ENCODE measurements at places on chromosomes 6 and 20.

DNA sequence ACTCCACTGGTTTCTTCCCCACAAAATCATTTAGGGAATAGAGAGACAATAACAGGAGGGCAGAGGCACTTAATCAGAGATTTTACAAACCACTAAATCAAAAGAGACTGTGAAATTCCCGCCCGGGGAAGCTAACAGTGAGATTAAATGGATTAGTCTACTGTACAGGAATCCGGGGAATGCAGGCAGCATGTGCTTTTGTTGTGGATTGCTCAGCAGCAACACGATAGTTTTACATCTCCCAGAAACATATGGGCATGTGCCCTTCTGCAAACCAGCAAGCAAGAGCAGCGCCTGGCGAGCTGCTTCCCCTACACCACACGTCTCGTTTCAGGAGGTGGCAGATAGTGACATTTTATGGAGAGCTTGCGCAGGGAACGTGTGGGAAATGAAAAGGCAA lies 382.3 kb downstream of the CD83 start:
- peak; percentile 94 for DNase-seq

DNA sequence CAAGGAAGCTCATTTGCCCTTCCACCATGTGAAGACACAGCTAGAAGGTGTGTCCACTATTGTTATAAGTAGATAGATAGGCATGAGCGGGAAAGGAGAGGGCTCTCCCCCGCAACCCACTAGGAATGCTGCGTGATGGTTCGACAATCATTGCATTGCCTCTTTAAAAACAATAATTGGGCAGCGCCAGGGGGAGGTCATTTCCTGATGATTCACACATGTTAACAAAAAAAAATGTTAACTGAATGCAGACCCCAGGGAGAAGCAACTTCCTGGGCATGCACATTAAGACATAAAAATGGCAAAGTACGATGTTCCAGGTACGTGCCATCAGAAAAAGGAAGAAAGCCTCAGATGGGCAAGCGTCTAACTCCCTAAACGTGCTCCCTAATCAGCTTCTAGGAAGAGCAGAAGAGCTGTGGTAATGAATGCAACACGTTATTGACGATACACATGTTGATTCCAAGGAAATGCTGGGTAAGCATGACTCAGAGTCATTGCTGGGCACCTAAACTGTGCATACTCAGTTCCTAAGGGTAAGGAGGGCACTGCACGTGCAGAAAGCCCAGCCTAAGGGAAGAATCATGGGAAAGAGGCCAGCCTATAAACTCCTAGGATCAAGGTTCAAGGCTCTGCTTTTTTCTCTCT lies 113.7 kb downstream of the FAM217A start:
- DNase-seq = peak; percentile 22

- no peak for DNase-seq
Measured at GRCh38 chr6:146595972-146596731, 2.6 kb upstream of the ADGB start.

GRCh38 chr20:25128649-25129048 lies 46.7 kb upstream of the VSX1 start:
- no peak for DNase-seq

DNA sequence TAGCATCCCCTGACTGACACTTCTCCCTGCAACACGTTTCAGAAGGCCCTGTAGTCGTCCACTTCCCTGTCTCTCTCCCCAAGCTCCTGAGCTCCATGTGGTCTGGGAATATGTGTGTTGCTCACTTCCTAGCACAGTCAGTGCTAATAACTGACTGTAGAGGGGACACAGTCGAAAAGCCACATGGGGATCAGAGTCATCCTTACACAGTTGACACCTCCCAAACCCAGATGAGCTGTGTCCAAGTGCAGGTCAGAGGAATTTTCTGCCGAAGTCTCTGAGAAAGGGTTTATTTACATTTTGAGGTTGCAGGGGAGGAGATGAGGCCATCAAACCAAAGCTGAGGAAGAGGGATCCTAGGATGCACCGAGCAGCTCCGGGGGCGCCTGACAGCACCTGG lies 3.5 kb upstream of the ADAM33 start:
- no peak for DNase-seq

- DNase-seq = no peak
Measured at GRCh38 chr6:77145244-77145643, 318.0 kb downstream of the HTR1B start.

DNA sequence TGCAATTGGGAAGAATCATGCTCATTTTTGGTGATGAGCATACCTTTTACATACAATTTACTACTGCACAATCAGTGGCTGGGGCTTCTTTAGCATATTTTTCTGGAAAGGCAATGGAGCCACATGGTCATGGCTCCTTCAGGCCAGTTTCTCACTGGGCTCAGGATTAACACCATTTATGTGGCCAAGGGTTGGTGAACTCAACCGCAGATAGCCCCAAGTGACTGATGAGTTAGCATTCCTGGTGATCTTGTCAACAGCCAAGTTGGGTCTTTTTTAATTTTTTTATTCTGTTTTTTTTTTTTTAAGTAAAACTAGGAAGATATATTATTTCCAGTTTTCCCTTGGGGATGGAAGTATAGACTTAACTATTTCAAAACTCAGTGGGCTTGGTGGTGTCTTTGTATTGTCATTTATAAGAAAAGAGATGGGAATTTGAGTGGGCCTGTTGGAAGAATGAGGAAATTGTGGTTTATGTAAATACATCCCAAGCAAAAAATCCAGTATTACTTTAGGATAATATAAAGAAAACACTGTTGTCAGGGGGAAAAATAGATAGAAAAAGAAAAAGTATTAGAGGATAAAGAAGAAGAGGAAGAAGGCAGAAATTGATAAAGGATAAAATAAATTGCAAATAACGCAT lies 397.4 kb downstream of the MAFB start:
- no peak for DNase-seq

- no peak for DNase-seq
Measured at GRCh38 chr6:128500014-128500413, 20.4 kb downstream of the PTPRK start.

DNA sequence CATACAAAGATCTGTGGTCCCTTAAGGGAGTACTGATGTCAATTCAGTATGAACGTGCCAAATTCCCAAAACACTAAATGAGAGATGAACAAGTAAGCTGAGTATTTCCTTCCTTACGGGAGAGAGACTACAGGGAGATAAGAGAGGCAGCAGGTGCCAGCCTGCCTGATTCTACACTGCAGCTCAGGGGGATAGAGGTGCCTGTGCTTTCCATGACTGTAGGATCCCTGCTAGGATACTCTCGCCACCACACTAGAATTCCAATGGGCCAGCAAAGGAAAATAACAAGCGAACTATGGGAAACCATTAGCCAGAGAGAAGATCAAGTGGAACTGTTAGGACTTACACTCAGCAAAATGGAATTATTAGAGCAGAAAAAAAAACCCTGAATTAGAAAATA lies 198.5 kb upstream of the BTBD3 start:
- DNase-seq = no peak

DNA sequence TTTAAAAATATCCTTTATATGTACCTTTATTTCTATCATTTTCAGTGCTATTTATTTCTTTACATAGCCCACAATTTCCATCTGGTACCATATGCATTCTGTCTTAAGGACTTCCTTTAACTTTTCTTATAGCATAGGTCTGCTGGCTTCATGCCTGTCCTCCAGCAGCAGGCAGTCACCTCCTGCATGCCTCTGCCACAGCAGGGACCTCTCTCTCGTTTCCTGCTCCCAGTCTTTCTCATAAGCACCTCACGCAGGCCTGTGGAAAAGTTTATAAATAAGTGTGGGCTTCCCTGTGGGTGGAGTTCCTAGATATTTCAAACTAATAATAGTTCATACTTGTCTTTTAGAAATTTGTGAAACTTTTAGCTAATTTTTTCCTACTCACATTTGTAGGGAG lies 133.9 kb downstream of the KCNQ5 start:
- no peak for DNase-seq

DNA sequence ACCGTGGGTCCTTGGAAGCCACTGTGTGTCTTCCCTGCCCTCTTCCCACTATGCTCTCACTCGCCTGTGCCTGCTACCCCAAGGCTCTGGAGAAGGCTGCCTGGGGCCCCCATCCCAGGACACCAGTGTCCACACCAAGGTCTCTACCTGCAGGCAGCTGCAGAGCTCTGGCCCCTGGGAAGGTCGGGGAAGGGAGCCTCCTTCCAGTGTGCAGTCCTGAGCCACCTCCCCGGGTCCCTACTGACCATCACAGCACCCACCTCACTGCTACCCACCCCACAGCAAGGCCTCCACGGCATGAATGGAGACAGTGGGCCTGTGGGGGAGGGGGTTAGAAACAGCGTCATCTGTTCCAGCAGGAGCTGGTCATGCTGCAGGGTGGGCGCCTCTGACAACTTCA lies 35.6 kb downstream of the RBM38 start:
- DNase-seq = no peak

DNA sequence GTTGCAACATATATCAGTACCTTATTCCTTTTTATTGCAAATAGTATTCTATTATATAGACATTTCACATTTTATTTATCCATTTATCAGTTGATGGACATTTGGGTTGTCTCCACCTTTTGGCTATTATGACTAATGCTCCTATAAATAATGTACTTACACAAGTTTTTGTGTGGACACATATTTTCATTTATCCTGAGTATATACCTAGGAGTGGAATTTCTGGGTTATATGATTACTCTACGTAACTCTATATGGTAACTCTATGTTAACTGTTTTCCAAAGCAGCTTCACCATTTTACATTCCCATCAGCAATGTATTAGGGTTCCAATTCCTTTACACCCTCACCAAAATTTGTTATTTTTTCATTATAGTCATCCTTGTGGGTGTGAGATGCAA lies 405.0 kb downstream of the ESR1 start:
- DNase-seq = no peak

GRCh38 chr6:21147995-21148394 lies 445.6 kb upstream of the SOX4 start:
- DNase-seq = no peak
